Keratinocyte (primary cell): ENCODE measurements at places on chromosomes 5 and 9.

- DNase-seq, result no peak
Observed at GRCh38 chr9:111108946-111109345, 70.7 kb upstream of the LPAR1 start.

- DNase-seq, result no peak
Observed at GRCh38 chr9:82080265-82080664, 91.7 kb downstream of the SPATA31D1 start.

DNA sequence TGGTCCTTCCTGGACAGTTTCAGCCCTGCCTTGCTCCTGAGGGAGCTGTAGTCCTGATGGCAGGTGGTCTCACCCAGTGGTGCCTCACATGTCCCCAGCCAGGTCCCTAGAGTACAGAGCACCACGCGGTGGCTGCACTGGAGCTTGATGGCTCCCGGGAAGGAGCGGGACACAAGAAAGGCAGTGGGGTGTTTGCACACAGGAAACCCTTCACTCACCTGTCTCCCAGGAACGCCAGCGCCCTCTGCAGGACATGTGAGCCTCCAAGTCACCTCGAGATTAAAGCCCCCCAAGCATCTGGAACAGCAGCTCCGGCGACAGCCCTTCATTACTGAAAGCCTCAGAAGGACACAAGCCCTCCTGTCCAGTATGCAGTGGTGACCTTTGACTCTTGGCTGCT, 19.9 kb upstream of the TMEM250 start:
- no peak for DNase-seq

DNA sequence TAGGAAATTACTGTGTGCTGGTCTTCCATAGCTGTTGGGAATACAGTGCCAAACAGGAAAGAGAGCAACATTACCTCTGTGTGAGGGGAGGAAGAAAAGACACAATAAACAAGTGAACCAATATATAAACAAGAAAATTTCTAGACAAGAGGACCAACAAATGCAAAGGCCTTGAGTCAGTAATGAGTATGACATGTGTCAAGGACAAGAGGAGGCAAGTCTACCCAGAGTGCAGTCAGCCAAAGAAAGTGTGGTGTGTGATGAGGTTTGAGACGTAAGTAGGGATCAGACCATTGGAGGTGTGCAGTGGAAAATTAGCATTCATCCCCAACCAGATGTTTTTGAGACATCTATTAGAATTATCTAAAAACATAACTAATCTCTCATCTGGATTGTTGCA, 69.5 kb upstream of the CDH6 start:
- no peak for DNase-seq

GRCh38 chr5:120096413-120096812, 367.7 kb upstream of the PRR16 start:
- DNase-seq, result no peak

GRCh38 chr5:116371935-116372334, 202.7 kb downstream of the SEMA6A start:
- DNase-seq, result no peak
